ENCODE measurements at places on chromosomes 3 and 15.

DNA sequence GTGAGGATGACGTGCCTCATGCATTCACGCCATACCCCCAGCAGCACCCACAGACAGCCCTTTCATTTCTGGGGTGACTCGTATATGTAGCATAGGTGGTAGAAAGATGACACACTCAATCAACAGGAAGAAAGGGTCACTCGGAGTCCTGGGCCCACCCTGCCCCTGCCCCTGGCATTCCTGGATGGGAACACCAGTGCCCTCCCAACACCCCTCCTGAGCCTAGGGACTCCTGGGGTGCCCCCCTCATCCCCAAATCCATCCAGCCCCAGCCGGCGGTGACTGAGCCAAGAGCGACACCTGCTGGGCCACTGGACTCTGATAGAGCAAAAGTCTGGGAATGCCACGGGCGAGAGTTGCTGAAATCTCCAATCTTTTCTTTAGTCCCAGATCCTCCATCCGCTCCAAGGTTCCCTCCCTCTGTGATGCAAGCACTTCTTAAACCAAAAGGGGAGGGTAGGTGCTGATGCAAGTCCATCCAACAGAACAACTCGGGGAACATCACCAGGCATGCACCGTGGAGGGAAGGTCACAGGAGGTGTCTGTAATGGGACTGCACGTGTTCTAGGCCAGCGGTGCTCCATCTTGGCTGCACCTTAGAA is 31.1 kb downstream of the ACAN start:
- DNase-seq: peak; percentile 4

- DNase-seq: no peak
Observed at GRCh38 chr3:133384331-133385027, 15.4 kb upstream of the BFSP2 start.

DNA sequence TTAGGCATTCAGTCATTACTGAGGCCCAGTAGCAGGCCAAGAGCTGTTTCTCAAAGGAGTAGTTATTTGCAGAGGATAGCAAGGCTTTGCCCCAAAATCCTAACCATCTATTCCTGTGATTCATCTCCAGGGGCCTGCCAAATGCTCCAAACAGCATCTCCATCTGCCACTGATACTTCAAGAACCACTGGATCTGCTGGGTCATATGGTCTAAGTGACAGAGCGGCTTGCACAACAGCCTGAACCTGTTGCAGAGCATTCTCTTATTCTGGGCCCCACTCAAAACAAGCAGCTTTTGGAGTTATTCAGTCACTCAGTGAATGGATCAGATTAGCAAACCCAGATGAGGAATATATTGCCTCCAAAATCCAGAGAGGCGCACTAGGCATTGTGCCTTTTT is 68.8 kb upstream of the ALDH1A3 start:
- no peak for DNase-seq

- DNase-seq: no peak
Observed at GRCh38 chr3:166265153-166265552, 427.9 kb upstream of the BCHE start.

DNA sequence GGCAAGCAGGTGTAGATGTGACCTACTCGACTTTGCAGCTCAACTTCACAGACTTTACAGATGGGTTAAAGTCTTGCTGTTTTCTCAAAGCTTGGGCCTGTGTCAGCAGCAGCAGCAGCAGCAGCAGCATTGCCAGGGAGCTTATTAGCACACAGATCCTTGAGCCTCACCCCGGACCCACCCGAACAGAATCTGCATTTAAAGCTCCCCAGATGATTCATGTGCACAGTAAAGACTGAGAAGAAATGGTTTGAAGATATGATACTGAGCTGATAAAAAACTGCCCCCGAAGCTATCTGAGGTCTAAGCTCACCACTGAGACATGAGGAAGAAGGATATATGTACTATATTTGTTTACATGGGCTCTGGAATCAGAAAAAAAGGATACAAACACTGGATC is 231.7 kb downstream of the ARPP21 start:
- no peak for DNase-seq

DNA sequence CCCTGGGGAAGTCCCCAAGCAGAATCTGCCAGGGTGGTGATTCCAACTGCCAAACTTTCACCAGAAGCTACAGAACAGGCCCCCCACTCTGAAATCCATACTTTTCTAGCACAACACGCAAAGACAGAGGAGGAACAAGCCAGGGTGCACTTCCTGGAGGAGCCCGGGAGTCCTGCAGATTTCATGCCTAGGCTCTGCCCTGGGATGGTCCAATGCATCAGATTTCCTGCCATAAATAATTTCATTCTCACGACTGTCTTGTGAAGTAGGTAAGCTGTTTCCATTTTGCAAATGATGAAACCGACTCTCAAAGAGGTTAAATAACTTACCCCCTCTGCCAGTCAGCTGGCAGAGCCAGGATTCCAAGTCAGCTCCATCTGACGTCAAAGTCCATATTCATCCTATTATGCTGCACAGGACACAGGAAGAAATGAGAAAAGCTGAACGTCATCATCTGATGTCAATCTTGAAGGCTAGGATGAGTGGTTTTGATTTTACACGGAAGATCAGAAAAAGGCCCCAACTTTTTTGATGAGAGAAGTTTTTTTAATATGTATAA is 134.8 kb upstream of the IGF1R start:
- DNase-seq: no peak

GRCh38 chr3:156732715-156733421 is 58.5 kb downstream of the TIPARP start:
- no peak for DNase-seq

DNA sequence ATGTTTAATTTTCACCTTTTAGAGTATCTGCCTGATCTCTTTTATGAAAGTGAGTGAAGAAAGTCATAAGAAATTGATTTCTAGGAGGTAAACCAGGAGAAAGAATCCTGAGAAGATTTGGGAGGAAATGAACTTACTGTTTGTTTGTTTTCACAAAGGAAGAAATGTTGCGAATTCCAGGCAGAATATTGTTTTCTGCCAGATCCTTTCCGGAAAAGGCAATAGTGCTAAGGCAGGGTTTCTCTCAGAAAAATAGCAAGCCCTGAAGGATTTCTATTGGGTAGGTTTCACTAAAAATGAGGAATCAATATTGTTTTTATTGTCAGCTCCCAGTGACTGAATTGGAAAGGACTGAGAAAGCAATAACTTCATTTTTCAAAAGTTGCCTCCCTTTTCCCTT is 85.7 kb upstream of the TGFBR2 start:
- no peak for DNase-seq

GRCh38 chr3:24956613-24957012 is 462.0 kb upstream of the THRB start:
- no peak for DNase-seq

DNA sequence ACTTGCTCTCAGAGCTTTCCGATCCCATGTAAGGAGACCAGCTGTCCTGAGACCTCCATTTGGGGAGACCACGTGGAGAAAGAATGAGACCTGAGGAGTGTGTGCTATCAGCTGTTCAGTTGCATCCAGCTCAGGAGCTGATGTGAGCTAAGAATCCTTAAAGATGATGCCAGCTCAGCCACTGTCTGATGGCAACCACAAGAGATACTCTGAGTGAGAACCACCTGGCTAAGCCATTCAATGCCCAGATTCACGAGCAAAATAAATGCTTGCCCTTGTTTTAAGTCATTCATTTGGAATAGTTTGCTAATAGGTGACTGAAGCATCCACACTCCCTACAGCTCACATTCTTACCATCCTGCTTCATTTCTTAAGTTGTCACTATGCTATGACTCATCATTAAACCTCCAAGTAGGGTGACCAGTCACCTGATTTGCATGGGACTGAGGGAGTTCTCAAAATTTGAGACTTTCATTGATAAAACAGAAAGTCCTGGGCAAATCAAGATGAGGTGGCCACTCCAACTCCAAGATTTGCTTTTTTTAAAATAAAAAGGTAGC is 56.4 kb downstream of the SPTSSB start:
- no peak for DNase-seq

DNA sequence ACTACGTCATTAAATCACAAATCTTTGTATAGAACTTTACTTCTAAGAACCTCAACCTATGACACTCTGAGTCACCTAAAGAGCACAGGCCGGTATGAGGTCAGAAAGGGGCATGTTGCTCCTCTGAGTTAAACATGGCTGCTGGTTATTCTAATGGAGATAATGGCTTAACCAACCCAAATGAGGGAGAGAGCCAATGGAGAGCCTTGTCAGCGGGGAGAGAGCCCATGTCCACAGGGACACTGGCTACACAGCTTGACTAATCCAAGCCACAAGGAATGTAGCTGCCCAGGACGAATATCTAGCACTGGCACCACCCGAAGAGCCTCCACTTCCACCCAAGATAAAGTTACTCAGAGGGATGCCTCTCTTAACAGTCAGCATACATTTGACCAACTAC is 77.0 kb upstream of the STAC start:
- DNase-seq: no peak

DNA sequence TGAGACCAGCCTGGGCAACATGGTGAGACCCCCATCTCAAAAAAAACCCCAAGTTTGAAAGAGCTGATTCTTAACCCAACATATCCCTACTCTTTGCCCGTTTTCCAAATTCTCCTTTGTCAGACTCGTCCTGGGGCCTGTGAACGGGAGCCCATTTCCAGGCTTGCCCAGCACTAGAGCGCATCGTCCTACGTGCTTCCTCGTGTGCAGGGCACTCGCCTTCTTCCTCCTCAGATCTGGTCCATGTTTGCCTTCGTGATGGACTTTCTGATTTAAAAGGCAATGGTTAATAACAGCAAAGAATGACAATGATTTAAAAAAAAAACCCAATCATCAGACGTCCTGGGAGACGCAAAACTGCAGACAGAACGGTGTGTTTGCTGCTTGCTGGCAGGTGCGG is 10.1 kb downstream of the MELTF start:
- no peak for DNase-seq

- DNase-seq: peak; percentile 47
Observed at GRCh38 chr15:64246364-64247189, 83.8 kb upstream of the PPIB start.

DNA sequence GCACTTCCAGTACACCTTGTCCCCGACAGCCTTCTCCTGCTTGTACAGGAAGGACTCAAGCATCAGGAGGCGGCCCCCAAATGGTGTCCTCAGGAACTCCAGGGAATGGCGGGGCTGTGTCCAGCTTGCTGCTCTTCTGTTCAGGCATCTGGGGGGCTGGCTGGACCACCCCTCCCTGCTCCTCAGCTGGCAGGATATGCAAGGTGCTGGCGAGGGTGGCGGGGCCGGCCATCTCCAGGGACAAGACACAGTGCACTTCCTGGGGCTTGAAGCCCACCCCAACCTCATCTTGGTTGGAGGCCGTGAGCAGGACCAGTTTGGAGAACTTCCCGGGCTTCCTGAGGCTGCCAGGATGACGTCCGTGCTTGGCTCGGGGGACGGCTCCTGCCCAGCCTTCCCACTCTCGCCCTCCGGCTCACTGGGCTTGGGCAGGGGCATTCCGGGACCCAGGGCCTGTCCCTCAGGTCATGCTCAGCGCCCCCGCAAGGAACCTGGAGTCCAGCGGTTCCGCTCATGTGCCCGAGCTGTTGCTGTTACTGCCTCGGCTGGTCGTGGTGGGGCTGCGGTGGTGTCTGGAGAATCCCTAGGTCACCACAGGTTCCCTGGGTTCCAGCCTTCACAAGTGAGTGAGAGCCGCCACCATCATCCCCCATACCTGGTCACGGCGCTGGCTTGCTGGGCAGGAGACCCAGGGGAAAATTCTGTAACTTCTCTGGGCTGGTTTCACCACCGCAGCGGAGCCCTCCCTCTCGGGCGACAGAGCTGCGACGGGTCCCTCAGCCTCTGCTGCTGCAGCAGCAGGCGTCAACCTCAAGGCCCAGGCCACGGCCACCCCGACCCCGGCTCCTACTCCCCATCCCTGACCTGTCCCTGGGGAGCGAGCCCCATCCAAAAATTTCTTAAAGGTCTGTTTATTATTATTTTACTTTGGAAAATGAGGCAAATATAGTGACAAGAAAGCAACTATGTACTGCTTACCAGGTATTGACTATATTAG is 82.8 kb upstream of the FXR1 start:
- DNase-seq: no peak

- no peak for DNase-seq
Observed at GRCh38 chr3:142650001-142650693, 54.0 kb downstream of the PLS1 start.

- peak; percentile 30 for DNase-seq
Observed at GRCh38 chr3:185825006-185825638, at the start of gene IGF2BP2. IGF2BP2 (minus strand) TSS chr3:185825042; CDS start chr3:185824960, 82 bp downstream.

DNA sequence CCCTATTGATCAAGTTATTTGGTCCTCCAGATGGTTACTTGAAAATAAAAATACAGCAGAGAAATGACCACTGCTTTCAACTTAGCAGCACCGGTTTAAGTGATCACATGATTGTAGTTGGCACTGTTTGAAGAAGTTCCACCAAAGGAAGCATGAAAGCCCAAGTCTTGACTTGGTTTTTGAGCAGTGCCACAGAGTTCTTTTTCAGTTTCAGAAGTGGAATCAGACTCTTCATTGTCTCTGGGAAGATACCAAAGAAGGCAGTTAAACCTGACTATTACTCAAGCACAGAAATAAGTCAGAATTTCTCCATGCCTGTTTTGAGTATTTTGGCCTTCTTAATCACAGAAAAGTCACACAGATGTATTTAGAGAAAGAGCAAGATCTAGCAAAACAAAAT is 66.7 kb downstream of the BBX start:
- no peak for DNase-seq

GRCh38 chr3:171986176-171986575 is 53.2 kb upstream of the FNDC3B start:
- DNase-seq: no peak
